ENCODE measurements at places on chromosomes 1 and 21.

GRCh38 chr1:44420535-44420934 is 15.5 kb downstream of the RNF220 start:
- no peak for DNase-seq

DNA sequence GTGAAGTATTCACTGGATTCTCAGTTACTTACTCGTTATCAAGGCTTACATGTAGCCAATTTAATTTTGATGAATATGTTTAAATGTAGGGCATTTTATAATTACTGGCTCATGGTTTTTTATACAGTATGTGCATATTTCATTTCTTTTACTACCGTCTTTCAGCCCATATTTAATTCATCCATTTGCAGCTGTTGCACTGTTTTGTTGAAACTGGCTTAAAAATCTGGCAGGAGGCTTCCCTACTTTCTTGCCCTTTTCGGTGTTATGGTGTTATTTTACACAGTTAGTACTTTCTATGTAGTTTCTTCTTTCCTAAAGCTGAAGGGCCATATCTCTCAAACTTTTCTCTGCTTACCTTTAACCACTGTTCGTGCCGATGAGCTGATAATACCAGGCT is 54.2 kb downstream of the ITSN1 start:
- no peak for DNase-seq

GRCh38 chr21:37592496-37592895 is 225.9 kb downstream of the DYRK1A start:
- DNase-seq, result no peak

GRCh38 chr1:2360588-2361364 is 30.6 kb downstream of the MORN1 start:
- DNase-seq, result no peak

Data from fibroblast of mammary gland (primary cell).